Activated naive CD4-positive, alpha-beta T cell treated with Interleukin-2 at 50 U/mL for 16 hours (primary cell): ENCODE measurements at places on chromosomes 12 and 14.

GRCh38 chr12:111122458-111122878 is 202.1 kb upstream of the MYL2 start:
- DNase-seq: no peak

DNA sequence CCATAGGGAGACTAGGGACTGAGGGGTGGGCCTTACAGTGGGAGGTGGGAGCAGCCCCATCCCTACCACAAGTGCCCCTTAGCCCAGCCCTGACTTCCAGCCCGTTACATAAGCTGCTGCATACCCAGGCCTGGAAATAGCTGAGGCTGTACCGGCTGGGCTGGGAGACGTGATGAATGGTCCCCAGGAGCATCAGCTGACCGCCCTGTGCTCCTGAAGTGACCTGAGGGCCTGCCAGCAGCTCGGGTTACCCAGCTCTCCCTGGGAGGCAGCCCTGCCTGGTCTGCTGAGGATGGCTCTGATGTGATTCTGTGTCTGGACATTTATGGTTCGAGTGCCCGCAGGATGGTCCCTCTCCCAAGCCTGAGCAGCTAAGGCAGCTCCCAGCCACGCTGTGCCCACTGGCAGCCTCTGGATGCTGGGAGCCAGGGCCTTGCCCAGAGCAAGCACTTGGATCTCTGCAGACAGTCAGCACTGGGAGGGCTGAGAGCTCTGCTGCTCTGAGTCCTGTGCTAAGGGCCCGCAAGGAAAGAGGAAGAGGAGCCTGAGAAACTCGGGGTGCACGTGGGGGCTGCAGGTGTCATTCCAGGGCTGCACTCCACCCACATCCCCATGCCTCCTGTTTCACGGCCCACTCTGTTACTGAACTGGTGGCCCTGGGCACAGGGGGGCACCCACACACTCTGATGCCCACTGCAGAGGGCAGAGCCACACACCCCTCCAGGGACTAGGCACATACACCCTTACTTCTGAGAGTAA is 20.5 kb downstream of the TAMALIN start:
- no peak for DNase-seq

DNA sequence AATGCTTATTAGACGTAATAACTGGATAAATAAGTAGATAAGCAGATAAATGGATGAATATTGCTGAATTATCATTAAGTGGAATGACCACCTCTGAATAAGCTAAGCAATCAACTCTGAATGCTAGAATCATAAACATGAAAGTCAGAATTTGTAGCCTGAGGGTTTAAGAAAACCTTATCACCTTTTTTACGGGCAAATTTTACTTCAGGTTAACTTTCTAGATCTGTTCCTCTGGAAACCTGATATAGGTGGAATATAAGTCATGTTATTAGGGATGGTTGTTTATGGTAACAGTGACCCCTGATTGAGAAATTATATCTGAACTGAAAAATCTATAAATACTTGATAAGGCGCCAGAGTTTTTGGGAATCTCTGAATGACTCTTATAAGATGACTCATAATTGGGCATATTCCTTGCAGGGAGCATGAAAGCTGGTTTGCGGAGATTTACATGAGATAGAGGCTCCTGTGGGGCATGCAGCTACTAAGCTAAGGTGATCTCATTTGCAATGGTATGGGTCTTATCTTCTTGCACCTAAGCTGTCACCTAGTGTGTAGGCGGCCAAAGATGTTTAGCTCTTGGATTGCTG is 12.1 kb downstream of the SPX start:
- no peak for DNase-seq

DNA sequence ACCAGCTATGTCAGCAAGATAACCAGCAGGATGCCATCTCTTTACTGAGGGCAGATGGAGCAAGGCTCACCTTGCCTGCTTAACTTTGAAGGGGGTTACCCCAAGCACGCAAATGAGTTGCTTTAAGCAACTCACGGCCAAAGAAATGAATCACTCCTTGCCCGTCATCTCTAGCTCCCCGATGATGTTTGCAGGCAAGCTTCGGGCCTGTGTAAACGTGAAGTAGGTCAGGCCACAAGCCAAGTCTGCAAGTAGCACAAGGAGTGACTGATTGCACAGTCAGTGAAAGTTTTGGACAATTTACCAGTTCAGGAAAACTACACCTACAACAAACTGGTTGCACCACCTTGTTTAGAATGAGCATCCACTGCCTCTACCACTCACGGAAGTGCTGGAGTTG is 699.7 kb upstream of the TBX3 start:
- DNase-seq: no peak

DNA sequence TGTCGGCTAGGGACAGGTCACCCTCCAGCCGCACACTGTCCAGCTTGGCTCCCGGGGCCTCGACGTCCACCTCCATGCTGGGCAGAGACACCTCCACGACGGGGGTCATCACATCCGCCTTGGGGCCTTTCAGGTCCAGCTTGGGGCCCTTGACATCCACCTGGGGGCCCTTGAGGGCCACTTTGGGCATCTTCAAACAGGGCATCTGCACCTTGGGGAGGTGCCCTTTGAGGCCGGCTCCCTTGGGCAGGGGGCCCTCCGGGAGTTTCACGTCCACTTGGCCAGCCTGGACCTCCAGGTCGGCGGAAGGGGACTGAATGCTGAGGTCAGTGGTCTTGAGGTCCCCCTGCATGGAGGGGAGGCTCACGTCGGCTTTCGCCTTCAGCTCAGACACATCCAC is 17.9 kb downstream of the PLD4 start:
- DNase-seq: no peak

GRCh38 chr14:33490555-33490954 is 460.3 kb downstream of the EGLN3 start:
- no peak for DNase-seq

DNA sequence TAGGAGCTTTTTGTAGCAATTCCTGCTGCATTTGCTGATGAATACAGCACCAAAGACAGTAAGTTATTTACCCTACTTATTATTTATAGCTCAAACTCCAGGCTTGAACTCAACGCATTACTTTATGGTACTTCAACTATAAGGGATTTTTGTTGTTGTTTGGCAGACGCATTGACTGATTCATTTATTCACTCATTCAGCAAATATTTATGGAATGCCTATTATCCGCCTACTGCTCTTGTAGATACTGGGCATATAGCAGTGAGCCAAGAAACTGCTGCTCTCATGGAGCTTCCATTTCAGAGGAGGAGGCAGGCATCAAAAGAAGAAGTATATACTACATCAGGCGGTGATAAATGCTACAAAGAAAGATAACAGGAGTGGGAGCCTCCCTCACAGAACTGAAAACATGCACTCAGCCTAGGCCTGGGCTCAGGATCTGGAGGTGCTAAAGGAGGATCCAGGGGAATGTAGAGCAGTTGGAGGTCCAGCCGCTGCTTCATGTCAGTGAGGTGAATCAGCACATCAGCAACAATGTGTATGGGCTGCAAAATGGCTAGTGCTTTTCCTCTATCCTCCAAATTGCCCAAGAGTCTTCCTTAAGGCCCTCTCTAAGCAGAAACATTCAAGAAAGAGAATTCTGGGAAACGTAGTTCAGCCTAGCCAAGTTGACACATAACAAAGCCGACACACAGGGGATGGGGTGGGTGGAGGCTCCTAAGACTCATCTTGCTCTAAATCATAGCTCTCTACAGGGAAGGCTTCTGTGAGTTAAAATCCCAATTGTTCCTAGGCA is 157.5 kb downstream of the NRXN3 start:
- no peak for DNase-seq

DNA sequence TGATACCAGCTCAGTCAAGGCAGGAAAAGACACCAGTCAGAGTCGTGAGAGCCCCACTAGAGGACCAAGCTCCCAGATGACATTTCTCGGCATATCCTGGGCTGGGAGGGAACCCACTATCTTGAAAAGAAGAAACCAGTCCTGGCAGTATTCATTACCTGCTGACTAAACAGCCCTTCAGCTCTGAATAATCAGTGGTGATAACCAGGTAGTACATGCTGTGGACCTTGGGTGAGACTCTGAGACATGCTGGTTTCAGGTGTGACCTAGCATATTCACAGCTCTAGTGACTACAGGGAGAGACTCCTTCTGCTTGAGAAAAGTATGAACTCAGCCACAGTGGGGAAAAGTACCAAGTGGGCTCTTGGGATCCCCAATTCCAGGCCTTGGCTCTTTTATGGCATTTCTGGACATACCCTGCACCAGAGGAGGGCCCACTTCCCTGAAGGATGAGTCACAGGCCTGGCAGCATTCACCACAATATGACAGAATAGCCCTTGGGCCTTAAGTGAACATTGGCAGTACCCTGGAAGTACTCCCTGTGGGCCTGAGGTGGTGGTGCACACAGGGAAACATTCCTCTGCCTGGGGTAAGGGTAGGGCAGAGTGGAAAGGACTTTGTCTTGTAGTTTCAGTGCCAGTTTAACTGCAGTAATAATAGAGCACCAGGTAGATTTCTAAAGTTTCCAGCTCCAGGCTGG is 82.6 kb upstream of the SLC38A4 start:
- DNase-seq: no peak

GRCh38 chr12:65368055-65368454 is 89.6 kb downstream of the MSRB3 start:
- no peak for DNase-seq

DNA sequence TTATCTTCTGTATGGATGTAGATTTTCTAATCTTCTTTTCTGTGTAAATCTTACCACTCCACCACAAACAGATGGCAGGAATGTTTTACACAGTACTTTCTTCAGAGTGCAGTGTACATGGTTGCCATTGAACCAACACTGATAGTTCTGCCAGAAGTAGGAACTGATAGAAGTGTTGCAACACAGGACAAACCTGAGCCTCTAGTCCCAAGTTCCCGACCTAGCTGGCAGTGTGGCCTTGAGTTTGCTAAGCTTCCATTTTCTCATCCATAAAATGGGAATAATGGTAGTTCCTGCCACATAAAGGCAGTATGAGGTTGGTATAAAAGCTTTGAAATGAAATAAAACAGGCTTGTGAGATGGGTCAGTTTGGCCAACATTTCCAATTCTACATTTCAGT is 50.8 kb upstream of the SAV1 start:
- DNase-seq: no peak

DNA sequence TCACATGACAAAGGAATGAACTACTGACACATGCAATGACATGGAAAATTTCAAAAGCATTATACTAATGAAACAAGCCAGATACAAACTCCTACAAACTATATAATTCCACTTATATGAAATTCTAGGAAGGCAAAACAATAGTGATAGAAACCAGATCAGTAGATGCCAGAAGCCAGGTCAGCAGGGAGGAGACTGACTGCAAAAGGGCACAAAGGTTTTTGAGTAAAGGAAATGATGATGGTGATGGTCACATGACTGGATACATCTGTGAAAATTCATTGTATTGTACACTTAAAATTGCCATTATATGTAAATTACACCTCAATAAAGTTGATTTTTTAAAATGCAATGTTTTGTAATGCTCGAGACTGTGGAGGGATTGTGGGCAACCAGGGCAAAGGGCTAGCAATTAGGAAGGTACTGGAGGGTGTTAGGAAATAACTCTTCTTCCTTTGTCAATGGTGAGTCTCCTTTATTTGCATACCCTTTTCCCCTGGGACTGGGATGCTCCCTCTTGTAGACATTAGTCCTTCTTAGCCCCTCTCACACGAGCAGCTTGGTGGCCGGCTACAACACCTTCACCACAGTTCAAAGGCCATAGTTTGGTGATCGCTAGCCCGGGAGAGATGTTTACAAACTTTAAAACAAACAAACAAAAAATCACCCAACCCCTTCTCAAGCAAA is 6.7 kb upstream of the PRPF40B start:
- DNase-seq: no peak

GRCh38 chr12:42261708-42262107 is 23.7 kb upstream of the YAF2 start:
- no peak for DNase-seq

- no peak for DNase-seq
Observed at GRCh38 chr12:499837-500458, 40.2 kb downstream of the B4GALNT3 start.

DNA sequence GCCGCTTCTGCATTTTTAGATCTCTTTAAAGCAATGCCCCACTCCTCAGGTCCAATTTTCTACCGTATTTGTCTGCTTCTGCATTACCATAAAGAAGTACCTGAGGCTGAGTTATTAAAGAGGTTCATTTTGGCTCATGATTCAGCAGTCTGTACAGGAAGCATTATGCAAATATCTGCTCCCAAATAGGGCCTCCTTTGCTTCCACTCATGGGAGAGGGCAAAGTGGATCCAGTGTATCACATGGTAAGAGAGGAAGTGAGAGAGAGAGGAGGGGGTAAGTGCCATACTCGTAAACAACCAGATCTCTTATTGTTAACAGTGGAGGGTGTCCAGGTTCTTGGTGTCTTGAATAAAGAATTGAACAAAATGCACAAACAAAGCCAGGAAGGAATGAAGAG is 316.1 kb upstream of the SEL1L start:
- no peak for DNase-seq
